T follicular helper cell (primary cell): ENCODE measurements at places on chromosomes 3 and 15.

- DNase-seq = no peak
These were observed 59.1 kb downstream of the FBLN2 start for GRCh38 chr3:13607821-13608597.

- no peak for DNase-seq
These were observed 182.7 kb upstream of the GADL1 start for GRCh38 chr3:31077021-31077601.

- DNase-seq = no peak
These were observed 116.6 kb upstream of the PRR20G start for GRCh38 chr3:127404221-127405009.

- no peak for DNase-seq
These were observed 17.4 kb upstream of the ZNF609 start for GRCh38 chr15:64443016-64443415.

GRCh38 chr3:78287085-78287484 lies 1247.2 kb downstream of the ROBO2 start:
- DNase-seq = no peak

GRCh38 chr3:52181543-52181942 lies 16.4 kb upstream of the ALAS1 start:
- DNase-seq = no peak

- DNase-seq = peak; percentile 7
These were observed 124.6 kb downstream of the AKAP13 start for GRCh38 chr15:85504749-85505676.

- no peak for DNase-seq
These were observed 355.5 kb downstream of the NTRK3 start for GRCh38 chr15:87901008-87901407.
